ENCODE measurements at places on chromosomes 1 and 21. TPM values are rescaled to one million over a fixed set of nuclear protein-coding genes. Genes with fewer than 3 reads are reported as not detected.

DNA sequence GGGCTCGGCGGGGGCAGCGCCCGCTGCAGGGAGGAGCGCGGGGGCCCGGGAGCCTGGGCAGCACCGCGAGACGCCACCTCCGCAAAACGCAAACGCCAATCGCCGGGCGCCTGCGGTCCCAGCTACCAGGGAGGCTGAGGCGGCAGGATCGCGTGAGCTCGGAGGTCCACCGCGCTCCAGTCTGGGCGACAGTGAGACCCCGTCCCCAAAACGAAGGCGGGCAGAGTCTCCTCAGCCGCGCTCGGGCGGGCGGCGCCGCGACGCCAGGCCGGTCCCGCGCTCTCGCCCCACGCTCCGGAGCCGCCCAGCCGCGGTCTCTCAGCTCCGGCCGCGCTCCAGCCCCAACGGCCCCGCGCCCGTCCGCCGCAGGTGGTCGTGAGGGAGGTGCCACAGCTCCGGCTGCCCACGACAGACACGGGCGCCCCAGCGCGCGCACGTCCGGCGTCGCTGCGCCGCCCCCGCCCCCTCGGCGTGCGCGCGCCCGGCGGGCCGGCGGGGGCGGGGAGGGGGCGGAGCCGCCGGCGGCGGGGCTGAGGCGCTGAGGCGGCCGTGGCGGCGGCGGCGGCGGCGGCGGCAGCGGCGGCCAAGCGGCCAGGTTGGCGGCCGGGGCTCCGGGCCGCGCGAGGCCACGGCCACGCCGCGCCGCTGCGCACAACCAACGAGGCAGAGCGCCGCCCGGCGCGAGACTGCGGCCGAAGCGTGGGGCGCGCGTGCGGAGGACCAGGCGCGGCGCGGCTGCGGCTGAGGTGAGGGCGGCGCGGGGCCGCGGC is at the start of gene ADARB1:
ADARB1 (plus strand) TSS at position 533 of the 770 bp plus-strand sequence. CDS start 97,077 bp downstream, outside the sequence.
- DNase-seq, result peak; percentile 83
- no peaks in the 10 kb centered on the region for H3K36me3 ChIP-seq
- H3K4me1 ChIP-seq, result peaks cover 38% of the 10 kb centered on the region
- peak within 1 kb of the TSS; percentile 93 for H3K27ac ChIP-seq
- H3K27me3 ChIP-seq, result no peaks in the 10 kb centered on the region

- no peak overlapping the region for H3K4me3 ChIP-seq
- H3K36me3 ChIP-seq, result no peaks in the 10 kb centered on the region
- H3K27me3 ChIP-seq, result no peaks in the 10 kb centered on the region
- no peaks in the 10 kb centered on the region for H3K4me1 ChIP-seq
- DNase-seq, result no peak
Observed at GRCh38 chr1:108585313-108585712, 25.4 kb downstream of the EEIG2 start.

DNA sequence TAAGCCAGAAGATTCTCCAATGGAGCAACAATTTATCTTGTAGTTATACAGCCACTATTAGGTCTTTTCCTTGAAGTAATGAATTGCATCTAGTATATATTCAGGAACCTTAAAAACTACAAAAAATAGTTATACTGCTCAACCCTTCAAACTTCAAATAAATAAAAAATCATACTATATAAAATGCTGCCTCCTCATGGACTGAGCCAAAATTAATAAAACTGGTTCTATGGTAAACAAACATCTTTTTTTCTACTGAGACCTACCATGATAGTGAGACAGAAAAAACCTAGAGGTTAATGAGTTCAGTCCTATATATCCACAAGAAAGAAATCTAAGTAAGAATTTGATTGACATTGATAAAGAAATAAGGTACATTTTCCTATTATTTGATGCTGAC is 67.7 kb downstream of the GPATCH2 start:
- no peaks in the 10 kb centered on the region for H3K36me3 ChIP-seq
- no peak overlapping the region for H3K27ac ChIP-seq
- H3K4me3 ChIP-seq, result no peak overlapping the region
- no peaks in the 10 kb centered on the region for H3K27me3 ChIP-seq
- no peaks in the 10 kb centered on the region for H3K4me1 ChIP-seq

GRCh38 chr21:25370311-25370744 is 237.0 kb downstream of the MRPL39 start:
- no peaks in the 10 kb centered on the region for H3K36me3 ChIP-seq
- no peaks in the 10 kb centered on the region for H3K27me3 ChIP-seq
- H3K4me1 ChIP-seq, result no peaks in the 10 kb centered on the region
- no peak for DNase-seq
- H3K27ac ChIP-seq, result no peak overlapping the region
- no peak overlapping the region for H3K4me3 ChIP-seq

GRCh38 chr21:35015435-35016024 is 33.6 kb downstream of the RUNX1 start:
- no peaks in the 10 kb centered on the region for H3K36me3 ChIP-seq
- H3K4me3 ChIP-seq, result no peak overlapping the region
- H3K27ac ChIP-seq, result no peak overlapping the region
- H3K27me3 ChIP-seq, result no peaks in the 10 kb centered on the region

DNA sequence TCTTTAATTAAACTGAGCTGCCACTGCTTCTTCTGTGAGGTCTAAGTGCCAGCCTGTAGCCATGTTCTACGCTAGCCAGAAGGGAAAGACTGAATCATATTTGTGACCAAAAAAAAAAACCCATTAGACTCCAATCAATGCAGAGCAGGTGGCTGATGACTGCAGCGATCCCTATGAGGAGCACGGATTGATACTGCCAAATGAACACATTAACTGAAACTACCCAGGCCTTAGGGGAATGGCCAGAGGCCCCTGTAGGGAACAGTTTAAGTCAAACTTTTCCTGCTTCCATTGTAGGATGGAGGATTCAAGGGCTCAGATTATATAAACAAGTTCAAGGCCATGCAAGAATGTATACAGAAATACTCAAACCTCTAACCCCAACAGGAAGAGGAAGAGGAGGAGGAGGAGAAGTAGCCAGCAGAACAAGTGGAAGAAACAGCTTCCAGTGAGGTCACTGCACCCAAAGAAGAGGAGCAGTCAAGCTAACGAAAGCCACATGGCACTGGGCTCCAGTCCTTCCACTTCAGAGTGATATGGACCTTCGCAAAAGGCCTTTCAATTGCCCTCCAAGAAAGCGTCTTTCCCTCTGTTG is 328.3 kb downstream of the SMYD3 start:
- no peaks in the 10 kb centered on the region for H3K4me1 ChIP-seq
- H3K27ac ChIP-seq, result no peak overlapping the region
- no peaks in the 10 kb centered on the region for H3K27me3 ChIP-seq
- H3K4me3 ChIP-seq, result no peak overlapping the region
- no peaks in the 10 kb centered on the region for H3K36me3 ChIP-seq

DNA sequence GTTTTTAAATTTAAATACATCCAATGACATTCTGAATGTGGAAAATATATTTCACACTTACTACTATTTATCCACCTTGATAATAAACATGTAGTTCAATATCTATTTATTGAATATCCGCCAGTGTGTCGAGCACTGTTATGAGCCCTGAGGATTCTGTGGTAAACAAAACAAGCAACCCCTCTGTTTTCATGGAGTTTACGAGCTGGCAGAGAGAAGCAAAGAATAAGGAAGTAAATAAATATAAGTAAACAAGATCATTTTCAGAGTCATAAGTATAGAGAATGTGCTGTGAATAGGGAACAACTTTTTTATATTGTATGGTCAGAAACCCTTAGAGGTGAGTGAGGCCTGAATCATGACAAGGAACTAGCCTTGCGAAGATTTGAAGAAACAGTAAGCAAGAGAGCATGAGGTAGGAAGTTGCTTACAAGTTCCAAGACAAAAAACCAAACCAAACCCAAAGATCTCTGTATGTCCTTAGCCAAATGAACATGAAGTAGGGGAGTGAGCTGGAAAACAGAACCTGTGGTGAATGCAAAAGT is 6.4 kb upstream of the SERBP1 start:
- H3K4me3 ChIP-seq, result no peak overlapping the region
- H3K4me1 ChIP-seq, result peaks cover 48% of the 10 kb centered on the region
- H3K27me3 ChIP-seq, result no peaks in the 10 kb centered on the region
- no peaks in the 10 kb centered on the region for H3K36me3 ChIP-seq

DNA sequence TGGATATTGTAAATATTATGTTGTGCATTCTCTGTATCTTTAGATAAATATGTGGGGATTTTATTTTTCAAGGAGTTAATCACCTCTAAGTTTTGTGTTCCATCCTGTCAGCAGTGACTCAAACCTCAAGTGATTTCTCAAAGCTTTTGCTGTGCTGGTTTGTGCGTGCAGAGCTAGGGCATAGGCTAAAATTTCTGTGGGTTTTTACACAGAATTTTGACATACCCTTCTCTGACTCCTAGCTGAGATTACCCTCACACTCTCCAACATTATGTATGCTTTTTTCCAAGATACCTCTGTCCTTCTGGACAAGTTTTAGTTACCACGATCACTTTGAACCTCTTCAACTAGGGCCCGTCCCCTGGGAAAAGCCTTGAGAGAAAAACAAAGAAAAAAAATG is 384.9 kb downstream of the NCAM2 start:
- no peak for DNase-seq
- no peaks in the 10 kb centered on the region for H3K4me1 ChIP-seq
- H3K4me3 ChIP-seq, result no peak overlapping the region
- no peak overlapping the region for H3K27ac ChIP-seq
- no peaks in the 10 kb centered on the region for H3K36me3 ChIP-seq
- no peaks in the 10 kb centered on the region for H3K27me3 ChIP-seq

GRCh38 chr1:247332215-247332622 is 552 bp upstream of the ZNF496 start:
- peak; percentile 68 for DNase-seq
- peaks cover 31% of the 10 kb centered on the region for H3K36me3 ChIP-seq
- peaks cover 40% of the 10 kb centered on the region for H3K4me1 ChIP-seq
- H3K27ac ChIP-seq, result peak overlapping the region; percentile 95

GRCh38 chr1:217027403-217028080 is 304.3 kb upstream of the ESRRG start:
- no peak for DNase-seq
- H3K36me3 ChIP-seq, result no peaks in the 10 kb centered on the region
- no peak overlapping the region for H3K27ac ChIP-seq
- H3K4me3 ChIP-seq, result no peak overlapping the region

DNA sequence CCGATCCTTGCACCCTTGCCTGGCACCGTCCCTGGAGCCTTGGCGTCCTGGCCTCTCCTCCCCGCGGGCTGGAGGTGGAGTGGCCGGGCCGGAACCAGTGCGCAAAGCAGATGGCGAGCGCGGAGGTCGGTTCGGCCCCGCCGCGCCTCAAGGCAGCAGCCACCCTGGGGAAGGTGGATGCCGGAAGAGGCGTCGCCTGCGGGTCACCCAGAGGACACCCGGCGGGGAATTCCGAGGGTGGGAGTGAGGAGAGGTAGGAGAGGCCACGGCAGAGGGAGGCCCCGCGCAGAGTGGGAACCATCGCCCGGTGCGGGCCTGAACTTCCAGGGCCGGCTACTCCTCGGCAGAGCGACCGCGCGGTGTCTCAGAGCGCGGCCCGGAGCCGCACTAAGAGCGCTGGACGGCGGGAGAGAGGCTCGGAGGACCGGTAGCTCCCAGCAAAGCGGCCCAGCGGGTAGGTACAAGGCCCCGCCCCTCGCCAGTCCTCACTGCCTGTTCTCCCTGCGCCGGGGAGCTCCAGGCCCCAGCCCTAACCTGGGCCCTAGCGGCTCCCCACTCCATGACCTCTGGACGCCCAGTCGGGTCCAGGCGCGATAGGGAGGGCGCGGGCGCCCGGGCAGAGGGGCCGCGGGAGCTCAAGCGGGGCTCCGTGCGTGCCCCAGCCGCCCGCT is at the start of gene RNF207:
RNF207 (plus strand) TSS at position 271 of the 671 bp plus-strand sequence. CDS start 417 bp downstream, outside the sequence.
- H3K36me3 ChIP-seq, result no peaks in the 10 kb centered on the region
- peak within 1 kb of the TSS; percentile 69 for H3K27ac ChIP-seq
- peak within 1 kb of the TSS; percentile 76 for H3K4me3 ChIP-seq
- H3K27me3 ChIP-seq, result no peaks in the 10 kb centered on the region
- peak; percentile 55 for DNase-seq

GRCh38 chr1:185969524-185969991 is 235.4 kb downstream of the HMCN1 start:
- no peak overlapping the region for H3K4me3 ChIP-seq
- H3K36me3 ChIP-seq, result no peaks in the 10 kb centered on the region
- no peaks in the 10 kb centered on the region for H3K4me1 ChIP-seq
- no peak for DNase-seq
- H3K27me3 ChIP-seq, result no peaks in the 10 kb centered on the region

- H3K36me3 ChIP-seq, result no peaks in the 10 kb centered on the region
- H3K4me1 ChIP-seq, result no peaks in the 10 kb centered on the region
- H3K27me3 ChIP-seq, result no peaks in the 10 kb centered on the region
- no peak overlapping the region for H3K4me3 ChIP-seq
- no peak overlapping the region for H3K27ac ChIP-seq
Observed at GRCh38 chr1:236416165-236416564, 22.1 kb downstream of the EDARADD start.

GRCh38 chr21:18340387-18340942 is 63.1 kb downstream of the TMPRSS15 start:
- no peak for DNase-seq
- no peaks in the 10 kb centered on the region for H3K36me3 ChIP-seq
- H3K4me1 ChIP-seq, result no peaks in the 10 kb centered on the region
- no peaks in the 10 kb centered on the region for H3K27me3 ChIP-seq

GRCh38 chr1:84190455-84190854 is 46.4 kb downstream of the PRKACB start:
- H3K27ac ChIP-seq, result no peak overlapping the region
- H3K36me3 ChIP-seq, result no peaks in the 10 kb centered on the region

DNA sequence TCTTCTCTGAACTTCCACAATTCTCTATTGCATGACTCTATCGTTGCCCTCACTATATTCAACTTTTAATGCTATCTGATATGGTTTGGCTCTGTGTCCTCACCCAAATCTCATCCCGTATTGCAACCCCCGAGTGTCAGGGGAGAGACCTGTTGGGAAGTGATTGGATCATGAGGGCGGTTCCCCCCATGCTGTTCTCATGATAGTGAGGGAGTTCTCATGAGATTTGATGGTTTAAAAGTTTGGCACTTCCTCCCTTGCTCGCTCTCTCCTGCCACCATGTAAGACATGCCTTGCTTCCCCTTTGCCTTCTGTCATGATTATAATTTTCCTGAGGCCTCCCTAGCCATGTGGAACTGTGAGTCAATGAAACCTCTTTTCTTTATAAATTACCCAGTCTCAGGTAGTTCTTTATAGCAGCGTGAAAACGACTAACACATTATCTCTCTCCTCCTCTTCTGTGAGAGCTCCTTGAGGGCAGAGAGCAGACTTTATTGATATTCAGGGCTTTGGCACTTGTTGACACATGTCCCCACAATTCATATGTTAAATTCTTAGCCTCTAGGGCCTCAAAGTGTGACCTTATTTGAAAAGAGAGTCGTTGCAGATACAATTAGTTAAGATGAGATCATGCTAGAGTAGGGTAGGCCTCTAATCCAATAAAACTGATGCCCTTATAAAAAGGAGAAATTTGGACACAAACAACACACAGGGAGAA is 52.1 kb downstream of the ADCY10 start:
- no peak for DNase-seq
- no peak overlapping the region for H3K27ac ChIP-seq
- H3K4me1 ChIP-seq, result no peaks in the 10 kb centered on the region
- H3K4me3 ChIP-seq, result no peak overlapping the region

- no peak overlapping the region for H3K27ac ChIP-seq
- no peaks in the 10 kb centered on the region for H3K4me1 ChIP-seq
- H3K36me3 ChIP-seq, result no peaks in the 10 kb centered on the region
- no peak overlapping the region for H3K4me3 ChIP-seq
- DNase-seq, result no peak
Observed at GRCh38 chr1:193703121-193703520, 516.7 kb upstream of the B3GALT2 start.

- no peak overlapping the region for H3K4me3 ChIP-seq
- DNase-seq, result no peak
- no peak overlapping the region for H3K27ac ChIP-seq
- H3K36me3 ChIP-seq, result no peaks in the 10 kb centered on the region
Observed at GRCh38 chr1:229017091-229017490, 253.8 kb upstream of the RAB4A start.

Gene CLDN14
- not detected for total RNA-seq

Gene TMEM54
- 11.8 TPM for total RNA-seq

Gene TSPEAR
- not detected for total RNA-seq

Gene LRRC40
- 8.7 TPM for total RNA-seq

Gene PTCH2
- total RNA-seq, result 0.12 TPM

Gene S100A7A
- not detected for total RNA-seq
